ENCODE measurements at places on chromosomes 1 and 21.

GRCh38 chr21:29403922-29404538, 105.3 kb downstream of the BACH1 start:
- DNase-seq = no peak

DNA sequence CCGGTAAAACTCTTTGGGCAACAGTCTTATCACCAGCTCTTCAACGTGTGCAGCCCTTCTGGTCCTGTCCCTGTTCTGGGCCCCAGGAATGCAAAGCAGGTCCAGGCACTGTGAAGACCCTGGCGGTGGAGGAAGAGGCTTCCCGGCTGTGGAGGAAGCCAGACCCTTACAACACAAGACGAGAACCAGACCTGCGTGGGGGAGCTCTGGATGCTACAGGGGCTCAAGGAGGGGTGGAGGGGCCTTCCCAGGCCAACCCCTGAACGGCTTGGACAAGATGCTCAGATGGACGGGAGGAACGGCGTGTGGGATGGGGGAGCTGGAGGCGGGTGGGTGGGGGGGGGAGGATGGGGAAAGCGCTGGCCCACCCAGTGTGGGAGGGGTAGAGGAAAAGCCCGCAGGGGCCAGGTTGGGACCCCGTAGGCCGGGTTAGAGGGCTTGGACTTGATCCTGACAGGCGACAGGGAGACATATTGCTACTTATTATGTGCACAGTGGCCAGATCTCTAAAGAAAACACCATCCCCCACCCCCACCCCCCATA, 5.1 kb upstream of the OLIG2 start:
- DNase-seq = no peak

- no peak for DNase-seq
Observed at GRCh38 chr1:236773919-236774318, 21.2 kb upstream of the MTR start.

GRCh38 chr1:217590598-217590997, 40.3 kb downstream of the GPATCH2 start:
- DNase-seq = no peak

- DNase-seq = no peak
Observed at GRCh38 chr1:59521456-59521855, 224.6 kb downstream of the FGGY start.

DNA sequence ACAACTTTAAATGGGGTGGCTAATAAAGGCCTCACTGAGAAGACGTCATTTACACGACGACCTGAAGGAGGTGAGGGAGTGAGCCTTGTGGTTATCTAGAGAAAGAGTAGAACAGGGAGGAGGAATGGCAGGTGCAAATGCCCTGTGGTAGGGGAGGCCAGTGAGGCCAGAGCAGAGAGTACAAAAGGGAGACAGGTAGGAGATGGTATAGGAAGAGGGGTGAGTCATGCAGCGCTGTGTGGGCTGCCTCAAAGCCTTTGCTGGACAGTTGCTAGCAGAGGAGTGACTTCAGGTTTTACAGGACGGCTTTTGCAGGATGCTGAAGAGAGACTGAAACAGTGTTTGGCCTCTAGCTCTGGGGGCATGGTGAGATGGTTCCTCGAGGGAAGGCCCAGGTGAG, 116.0 kb downstream of the IER5 start:
- DNase-seq = no peak

- DNase-seq = no peak
Observed at GRCh38 chr1:8396786-8397406, 79.0 kb downstream of the SLC45A1 start.

GRCh38 chr1:27668808-27669723, 2.9 kb downstream of the IFI6 start:
- DNase-seq = peak; percentile 73
